ENCODE measurements at places on chromosomes 12 and 14.

DNA sequence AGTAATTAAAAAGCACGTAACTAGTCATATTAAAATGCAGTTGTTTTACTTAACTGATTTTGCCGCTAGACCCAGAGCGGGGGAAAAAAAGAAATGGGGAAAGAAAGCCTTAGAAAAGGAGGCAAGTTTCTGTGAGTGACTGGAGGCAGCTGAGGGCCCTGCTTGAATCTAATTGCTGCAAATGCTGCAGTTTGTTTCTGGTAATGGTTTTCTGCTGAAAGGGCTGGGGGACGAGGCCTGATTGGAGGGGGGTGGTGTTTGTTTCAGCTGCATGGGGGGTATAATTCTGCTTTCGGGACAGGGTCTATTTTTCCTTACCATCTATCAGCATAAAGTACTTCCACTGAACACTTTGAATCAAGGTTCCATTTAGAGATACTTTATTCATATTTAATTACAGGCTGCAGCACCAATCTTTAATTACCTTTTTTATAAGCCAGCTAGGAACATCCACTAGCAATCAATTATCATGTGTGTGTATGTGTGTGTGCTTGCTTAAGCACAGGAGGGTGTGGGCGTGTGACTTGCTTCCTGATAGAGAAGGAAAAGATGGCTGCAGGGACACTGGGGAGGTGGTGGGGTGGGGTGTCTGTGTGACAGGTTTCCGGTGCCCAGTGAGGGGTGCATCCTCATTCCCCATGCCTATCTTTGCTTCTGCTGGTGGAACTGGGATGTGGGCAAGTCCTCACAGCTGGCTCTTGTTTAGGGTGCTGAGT, 83.4 kb downstream of the ADCK1 start:
- no peak for DNase-seq

GRCh38 chr14:68666236-68666635, 126.6 kb downstream of the ZFP36L1 start:
- DNase-seq, result no peak

DNA sequence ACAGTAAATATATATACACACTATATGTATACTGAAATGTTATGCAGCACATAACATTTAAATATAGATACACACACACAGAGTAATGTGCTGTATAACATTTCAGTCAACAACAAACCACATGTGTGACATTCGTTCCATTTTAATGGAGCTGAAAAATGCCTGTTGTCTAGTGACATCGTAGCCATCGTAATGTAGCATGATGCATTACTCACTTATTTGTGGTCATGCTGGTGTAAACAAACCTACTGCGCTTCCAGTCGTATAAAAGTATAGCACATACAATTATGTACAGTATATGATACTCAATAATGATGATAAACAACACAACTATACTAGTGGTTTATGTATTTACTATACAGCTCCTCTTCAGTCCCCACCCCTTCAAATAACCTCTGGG, 119.0 kb upstream of the SLC38A4 start:
- no peak for DNase-seq

DNA sequence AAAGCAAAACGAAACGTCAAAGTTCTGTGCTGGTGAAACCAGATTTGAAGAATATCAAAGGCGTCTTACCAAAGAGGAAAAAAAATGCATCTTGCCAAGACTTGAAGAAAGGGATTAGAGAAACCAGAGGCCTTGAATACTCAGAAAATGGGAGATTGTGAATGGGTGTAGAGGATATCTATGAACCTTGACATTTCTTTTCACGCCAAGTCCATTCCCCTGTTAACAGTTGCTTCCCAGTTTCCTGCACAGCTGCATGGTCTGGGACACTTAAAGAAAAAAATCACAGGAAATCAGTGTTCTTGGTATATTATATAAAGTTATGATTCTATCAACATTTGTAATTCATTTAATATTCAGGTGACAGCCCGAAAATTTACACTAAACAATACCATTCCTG, 1.4 kb upstream of the GTF2A1 start:
- DNase-seq, result no peak

GRCh38 chr12:11656550-11656949, 7.1 kb downstream of the ETV6 start:
- no peak for DNase-seq

DNA sequence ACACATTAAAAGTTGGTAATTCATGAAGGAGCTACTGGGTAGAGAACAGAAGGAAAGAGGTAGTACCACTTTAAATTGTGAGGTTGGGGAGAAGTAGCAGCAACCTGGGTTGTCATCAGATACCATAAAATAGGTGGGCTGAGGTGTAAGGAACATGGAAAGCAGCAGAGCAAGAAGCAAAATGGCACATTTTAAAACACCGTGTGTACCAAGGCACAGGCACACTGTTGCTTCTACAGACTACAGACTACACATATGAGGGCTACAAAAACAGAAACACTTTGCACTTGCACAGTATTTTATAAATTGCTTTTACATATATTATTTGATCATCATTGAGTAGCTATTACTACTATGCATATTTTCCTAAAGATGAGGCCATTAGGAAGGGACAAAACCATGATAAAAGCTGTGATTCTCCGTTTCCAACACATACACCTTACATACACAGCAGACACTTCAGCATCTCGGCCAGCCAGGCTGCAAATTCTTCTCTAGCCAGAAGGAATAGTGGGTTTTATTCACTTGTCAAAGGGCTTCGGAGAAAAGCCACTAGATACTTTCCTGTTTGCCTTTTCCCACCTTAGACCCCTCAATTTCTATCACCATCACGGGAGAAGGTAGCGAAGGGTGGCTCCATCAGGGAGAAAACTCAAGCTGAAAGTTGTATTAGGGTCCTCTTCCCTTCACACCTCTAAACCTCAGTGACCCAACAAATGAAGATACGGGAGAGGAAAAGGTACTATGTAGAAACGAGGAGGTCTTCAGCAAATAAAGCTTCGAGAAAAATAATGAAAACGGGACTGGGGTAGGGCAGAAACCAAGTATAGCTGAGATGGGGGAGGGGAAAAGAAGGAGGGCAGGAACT, 1.6 kb downstream of the PYM1 start:
- DNase-seq, result no peak
